ENCODE measurements at places on chromosomes 7 and 10. TPM values are rescaled to one million over a fixed set of nuclear protein-coding genes. Genes with fewer than 3 reads are reported as not detected.

Gene SFRP4
- 5.2 TPM for total RNA-seq

Gene NEUROG3
- not detected for total RNA-seq

Gene SLC26A4
- total RNA-seq = 0.16 TPM

Gene PDE1C
- total RNA-seq = 3.6 TPM

Gene ZNF248
- 3.8 TPM for total RNA-seq

Gene INA
- 0.36 TPM for total RNA-seq

Gene NKX1-2
- total RNA-seq = not detected

Gene CNOT4
- 7.2 TPM for total RNA-seq

Gene TAS2R5
- 0.16 TPM for total RNA-seq

Gene IKZF1
- total RNA-seq = not detected

Gene ITGA8
- 10.1 TPM for total RNA-seq

Gene ASB10
- total RNA-seq = not detected

Gene SH2D4B
- not detected for total RNA-seq

Gene AKR1C2
- 32.3 TPM for total RNA-seq

Gene PDE6C
- total RNA-seq = not detected

Gene UCN3
- total RNA-seq = not detected

Gene SLC13A1
- not detected for total RNA-seq

Gene TRIL
- 0.72 TPM for total RNA-seq

Gene GIMAP2
- 5.2 TPM for total RNA-seq

Gene RUFY2
- total RNA-seq = 7.4 TPM

Gene SLC16A12
- 5.8 TPM for total RNA-seq

Gene GRM8
- not detected for total RNA-seq

Gene CYP3A7
- total RNA-seq = not detected

Gene PMPCB
- total RNA-seq = 54.3 TPM

Gene CTNNA3
- not detected for total RNA-seq

Gene CFAP43
- not detected for total RNA-seq

Gene INMT
- total RNA-seq = 195 TPM

Gene HPS1
- total RNA-seq = 58.0 TPM

Gene CYP26C1
- total RNA-seq = 4.7 TPM

Gene TMEM236
- under 0.01 TPM for total RNA-seq

Gene GNG11
- total RNA-seq = 113 TPM

Gene METTL2B
- total RNA-seq = 20.9 TPM

Gene HMX3
- not detected for total RNA-seq

Gene CCL24
- not detected for total RNA-seq

Gene PIK3AP1
- not detected for total RNA-seq

Gene GBX1
- not detected for total RNA-seq

Gene MMD2
- total RNA-seq = not detected

Gene EBLN1
- total RNA-seq = not detected

Gene CFAP69
- 1.8 TPM for total RNA-seq

Gene NAPEPLD
- 8.1 TPM for total RNA-seq

Gene JAKMIP3
- total RNA-seq = 0.16 TPM

Gene GDF2
- not detected for total RNA-seq

Gene MBL2
- total RNA-seq = not detected

Gene TAS2R3
- total RNA-seq = not detected

Gene CTAGE6
- not detected for total RNA-seq

Gene ST8SIA6
- not detected for total RNA-seq

Gene FAM25A
- not detected for total RNA-seq
